A549 treated with DMSO at 1 μM for 4 hours (cell line): ENCODE measurements at places on chromosomes 3 and 15. TPM values are rescaled to one million over a fixed set of nuclear protein-coding genes. Genes with fewer than 3 reads are reported as not detected.

Gene ATP10A
- 6.1 to 7.7 TPM (median 6.8 TPM) in 5 replicates for total RNA-seq

Gene STRIT1
- not detected in 5 replicates for total RNA-seq

Gene SLC22A14
- 0.07 to 0.19 TPM (median 0.08 TPM) in 3 of 5 replicates, not detected in the others for total RNA-seq

Gene CLDN18
- not detected in 5 replicates for total RNA-seq

Gene C15orf62
- total RNA-seq, result 0.07 to 0.14 TPM (median 0.12 TPM) in 4 of 5 replicates, not detected in the other
